ENCODE measurements at places on chromosomes 5 and 9.

GRCh38 chr9:114097613-114098020, 1.5 kb downstream of the KIF12 start:
- no peak for DNase-seq

DNA sequence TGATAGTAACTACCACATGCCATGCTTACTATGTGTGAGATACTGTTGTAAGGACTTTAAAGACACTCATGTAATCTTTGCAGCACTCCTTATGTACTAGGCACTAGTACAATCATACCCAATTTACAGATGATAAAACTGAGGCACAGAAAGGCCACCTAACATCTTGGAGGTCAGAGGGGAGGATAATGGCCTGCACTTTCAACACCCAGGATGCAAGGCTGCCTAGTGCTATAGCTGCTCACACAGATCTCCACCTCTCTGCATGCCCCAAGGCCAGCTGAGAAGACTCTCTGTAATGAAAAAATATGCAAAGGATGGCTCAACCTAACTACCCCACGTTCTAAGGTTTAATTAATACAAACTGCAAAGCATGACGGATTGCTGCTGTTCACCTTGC, 57.2 kb downstream of the GNAQ start:
- DNase-seq = no peak

DNA sequence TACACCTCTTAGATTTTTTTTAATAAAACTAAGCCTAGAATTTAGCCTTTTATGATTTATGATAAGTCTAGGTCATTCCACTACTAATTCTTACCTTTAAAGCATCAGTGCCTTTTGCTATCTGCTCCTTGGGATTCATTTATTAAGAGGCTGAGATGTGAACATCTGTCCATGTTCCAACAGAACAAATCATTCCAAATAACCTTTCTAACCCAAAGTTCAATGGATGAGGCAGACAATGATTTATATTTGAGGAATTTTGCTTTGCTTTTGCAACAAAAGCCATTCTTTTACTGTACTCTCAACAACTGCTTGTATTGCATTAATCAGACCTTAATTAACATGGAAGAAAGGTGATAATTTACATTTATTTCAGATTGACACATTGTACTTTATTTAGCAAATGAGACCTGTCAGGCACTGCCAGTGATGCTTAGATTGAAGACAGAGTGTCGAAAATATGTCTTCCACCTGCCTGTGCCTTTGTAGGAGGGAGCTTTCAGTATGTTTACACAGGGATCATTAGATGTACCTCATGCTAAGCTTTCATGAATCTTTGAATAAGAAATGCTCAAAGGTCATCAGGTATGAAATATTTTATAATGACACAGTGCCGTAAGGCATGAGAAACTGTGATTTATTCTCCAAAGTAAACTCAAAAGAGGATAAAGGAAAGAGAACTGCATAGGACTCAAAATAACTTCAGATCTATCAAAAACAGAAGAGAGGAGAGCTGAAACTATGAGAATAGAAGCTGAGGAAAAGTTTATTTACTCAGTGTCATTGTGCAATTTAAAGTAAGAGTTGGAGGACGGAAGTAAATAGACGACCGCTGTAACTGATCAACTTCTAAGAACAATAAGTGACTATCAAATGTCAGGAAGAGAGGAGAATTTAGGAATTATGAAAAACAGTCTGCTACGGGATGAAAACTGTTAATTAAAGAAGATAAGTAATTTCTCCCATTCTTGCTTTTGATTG, 36.7 kb upstream of the IZUMO3 start:
- DNase-seq = no peak

GRCh38 chr5:108079753-108080152, 302.1 kb downstream of the FBXL17 start:
- no peak for DNase-seq

DNA sequence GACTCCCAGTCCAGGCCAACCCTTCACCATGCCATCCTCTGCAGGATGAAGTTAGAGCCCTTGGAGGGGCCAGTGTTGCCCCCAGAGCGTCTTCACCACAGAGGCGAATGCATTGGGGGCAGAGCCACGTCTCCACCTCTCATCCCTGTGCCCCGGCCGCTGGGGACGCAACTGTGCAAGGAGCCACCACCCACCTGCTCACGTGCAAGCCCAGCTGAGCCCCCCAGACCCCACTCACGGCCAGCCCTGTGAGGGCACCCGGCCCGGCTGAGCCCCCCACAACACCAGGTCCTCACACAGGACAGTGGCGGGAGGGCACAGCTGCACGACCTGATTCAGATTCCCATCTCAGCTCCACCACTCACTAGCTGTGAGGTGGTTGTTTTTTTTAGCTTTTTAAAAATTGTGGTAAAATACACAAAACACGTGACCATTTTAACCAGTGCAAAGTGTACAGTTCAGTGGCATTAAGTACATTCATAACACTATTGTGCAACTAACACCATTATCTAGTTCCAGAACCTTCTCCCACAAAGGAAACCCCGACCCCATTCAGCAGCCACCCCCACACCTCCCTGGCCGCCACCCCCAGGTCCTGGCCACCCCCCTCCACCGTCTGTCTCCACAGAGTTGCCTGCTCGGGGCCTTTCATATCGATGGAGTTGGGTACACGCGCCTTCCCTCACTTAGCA, 33.5 kb upstream of the UBAC1 start:
- DNase-seq = no peak

DNA sequence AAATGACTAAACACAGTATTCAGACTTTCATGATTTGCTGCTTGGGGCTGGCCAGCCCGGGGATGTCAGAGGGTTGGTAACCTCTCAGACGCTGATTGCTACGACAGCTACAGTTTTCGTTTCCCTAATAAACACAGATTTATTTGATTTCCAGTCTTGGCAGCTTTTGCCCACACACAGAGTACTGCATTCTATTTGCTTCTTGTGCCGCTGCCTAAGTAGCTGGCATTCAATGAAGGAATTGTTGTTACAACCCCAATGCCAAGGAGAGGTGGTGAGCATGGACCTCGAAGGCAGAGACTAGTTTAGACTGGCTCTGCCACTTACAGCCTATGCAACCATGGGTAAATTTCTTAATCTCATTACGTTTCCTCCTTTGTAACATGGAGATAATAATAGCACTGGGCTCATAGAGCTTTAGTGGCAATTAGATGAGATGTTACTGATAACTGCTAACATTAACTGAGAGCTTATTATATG, 247.1 kb upstream of the PANK3 start:
- DNase-seq = no peak

- DNase-seq = no peak
Measured at GRCh38 chr5:127947941-127948340, 135.6 kb upstream of the SLC12A2 start.

- DNase-seq = no peak
Measured at GRCh38 chr9:107087222-107087621, 195.9 kb upstream of the RAD23B start.

GRCh38 chr5:78793907-78794662, 145.5 kb upstream of the LHFPL2 start:
- no peak for DNase-seq

DNA sequence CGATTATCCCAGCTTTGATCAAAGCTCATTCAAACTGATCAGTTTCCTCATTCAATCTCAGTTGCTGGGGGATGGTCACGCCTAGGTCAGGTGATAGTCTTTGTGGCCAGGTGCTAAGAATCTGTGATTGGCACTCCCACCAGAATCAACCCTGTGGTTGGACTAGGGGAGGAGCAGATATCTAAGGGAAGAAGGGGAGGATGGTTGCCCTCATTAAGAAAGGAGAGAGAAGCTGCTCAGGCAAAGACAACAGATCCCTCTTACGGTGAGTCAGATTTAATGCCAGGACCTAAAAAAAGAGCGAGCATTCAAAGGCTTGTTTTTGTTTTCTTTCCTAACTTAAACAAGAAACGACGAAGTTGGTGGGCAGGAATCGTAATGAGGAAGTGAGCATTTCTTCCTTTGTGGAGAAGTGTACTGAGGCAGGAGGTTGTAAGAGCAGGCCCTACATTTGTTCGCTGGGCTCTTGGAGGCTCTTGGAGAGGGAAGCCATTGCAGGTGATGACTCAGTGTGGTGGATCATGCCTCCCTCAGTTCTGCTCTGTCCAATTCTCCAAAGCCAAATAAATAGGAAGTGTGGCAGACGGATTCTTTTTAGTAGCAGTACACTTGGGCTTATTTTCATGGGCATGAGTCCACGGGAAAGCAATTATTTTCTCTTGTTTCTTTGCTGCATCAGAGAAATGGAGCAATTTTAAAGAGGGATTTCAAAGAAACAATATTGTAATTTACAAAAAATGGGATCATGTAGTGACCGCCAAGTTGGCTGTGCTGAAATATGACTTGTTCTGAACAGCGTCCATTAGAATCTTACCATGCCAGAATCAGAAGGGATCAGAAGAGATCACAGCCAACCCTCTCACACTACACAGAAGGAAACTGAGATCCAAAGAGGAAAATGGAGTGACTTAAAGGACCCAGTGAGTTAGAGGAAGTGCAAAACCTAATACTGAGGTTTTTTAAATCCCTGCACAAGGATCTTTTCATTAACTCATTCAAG, 18.7 kb upstream of the TGFBR1 start:
- DNase-seq = no peak

- no peak for DNase-seq
Measured at GRCh38 chr5:151825445-151825844, 53.7 kb downstream of the G3BP1 start.

DNA sequence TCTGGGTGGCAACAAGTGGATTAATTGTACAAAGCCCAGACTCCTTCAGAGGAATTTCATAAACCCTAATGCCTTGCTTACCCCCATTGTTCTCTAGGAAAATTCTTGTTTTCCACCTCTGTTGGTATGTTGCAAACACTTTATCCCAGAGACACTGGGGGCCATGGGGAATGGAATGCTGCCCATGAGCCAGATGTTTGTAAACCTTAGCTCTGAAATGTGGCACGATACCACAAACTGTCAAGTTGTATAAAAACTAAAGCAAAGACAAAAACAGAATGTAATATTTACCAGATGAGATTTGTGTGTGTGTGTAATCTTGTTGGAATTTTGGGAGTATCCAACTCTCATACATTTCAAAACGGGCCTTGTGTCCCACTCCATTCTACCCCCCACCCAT, 465.0 kb downstream of the EBF1 start:
- DNase-seq = no peak

GRCh38 chr5:151812757-151813309, 41.1 kb downstream of the G3BP1 start:
- DNase-seq = no peak
